ENCODE measurements at places on chromosomes 3 and 15.
A peak's percentile ranks its signal among the peaks of the same experiment; 100 is the strongest.

DNA sequence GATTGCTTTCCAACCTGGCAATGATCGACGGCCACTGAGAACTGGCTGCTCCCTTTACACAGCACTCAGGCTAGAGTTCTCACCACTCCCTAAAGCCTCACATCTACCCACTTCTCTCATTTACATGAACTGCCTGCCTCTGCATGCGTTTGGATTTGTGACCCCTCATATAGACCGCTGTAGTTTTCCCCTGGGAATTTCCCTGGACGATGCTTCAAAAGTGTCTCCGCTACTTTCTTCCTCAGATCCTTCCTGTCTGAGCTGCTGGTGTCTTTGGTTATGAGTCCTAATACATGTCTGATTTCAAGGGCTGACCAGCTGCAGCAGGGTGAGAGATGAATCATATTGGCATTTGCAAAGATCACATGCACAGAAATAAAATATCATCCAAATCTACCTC lies 116.7 kb upstream of the ETV5 start:
- DNase-seq = no peak

DNA sequence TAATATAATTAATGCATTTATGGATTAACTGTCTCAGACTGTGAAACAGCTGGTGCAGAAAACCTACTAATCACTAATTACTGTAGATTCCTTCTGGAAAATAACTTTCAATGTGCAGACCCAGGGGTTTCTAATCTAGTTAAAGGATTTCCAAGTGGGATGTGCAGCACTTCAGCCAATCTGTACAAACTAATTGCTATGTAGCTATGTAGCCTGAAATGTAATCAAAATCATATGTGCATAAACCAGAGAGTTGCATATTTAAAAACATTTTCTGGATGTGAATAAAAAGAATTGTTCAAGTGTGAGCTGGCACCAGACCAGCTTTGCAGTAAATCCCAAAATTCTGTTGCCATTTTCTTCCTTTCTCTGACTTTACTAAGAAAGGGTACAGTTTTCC lies 127.5 kb upstream of the CD96 start:
- no peak for DNase-seq

GRCh38 chr3:41129731-41130130 lies 69.6 kb upstream of the CTNNB1 start:
- no peak for DNase-seq

DNA sequence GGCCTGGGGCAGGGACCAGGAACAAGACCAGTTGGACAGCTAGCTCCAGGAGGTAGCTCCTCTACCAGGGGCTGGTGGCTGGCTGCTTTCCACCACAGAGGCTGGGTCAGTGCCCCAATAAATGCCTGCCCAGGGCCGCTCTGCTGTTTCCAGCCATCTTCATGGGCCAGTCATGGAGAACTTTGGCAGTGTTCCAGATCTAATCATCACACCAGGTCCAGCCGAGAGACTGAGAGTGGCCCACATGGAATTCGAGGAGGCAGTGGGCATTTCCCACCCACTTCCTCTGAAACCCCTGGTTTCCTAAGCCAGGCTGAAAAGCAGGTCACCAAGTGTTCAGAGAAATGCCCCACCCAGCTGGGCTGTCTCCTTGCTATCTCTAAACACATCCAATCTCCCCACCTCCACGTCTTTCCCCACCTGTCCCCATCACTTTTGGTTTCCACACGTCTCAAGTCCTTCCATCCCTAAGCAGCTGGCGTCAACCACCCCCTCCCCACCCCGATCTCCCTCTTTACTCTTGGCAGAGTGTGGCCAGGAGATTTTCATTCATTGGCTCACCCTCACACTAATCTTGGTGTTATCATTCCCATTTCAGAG lies 190.0 kb upstream of the LINGO1 start:
- DNase-seq = no peak

DNA sequence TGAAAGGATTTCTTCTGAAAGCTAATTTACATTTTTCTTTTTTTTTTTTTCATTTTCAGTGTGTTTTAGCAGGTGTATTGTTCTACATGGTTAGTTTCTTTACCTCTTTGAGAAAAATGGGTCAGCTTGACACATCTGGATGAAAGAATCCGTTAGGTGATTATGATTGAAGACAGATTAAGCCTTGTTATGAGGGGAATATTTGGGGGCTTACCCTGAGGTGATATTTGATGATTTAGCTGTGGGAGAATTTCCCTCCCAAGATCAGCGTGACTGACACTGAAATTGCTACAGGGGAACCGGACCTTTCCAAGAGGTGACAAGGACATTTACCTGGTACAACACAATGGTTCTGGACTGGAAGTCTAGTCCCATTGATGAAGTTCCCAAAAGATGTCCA lies 147.5 kb downstream of the NFKBIZ start:
- DNase-seq = no peak

GRCh38 chr3:102307442-102307841 lies 127.4 kb upstream of the ZPLD1 start:
- DNase-seq = no peak

DNA sequence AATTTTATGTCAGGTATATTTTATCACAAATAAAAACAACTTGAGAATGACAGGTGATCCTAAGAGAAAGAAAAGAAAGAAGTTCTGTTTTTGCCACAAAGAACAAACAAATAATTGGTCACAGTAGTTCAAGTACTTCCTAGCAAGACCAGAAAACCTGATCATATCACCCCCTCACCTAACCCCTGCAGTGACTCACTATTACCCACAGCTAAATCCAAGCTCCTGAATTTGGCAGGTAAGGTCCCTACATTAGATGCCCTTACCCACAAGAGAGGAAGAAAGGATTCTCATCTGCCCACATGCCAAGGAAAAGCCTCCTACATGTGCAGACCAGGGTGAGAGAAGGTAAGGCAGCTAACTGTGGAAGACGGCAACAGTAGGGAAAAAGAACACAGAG lies 4.4 kb downstream of the SSUH2 start:
- no peak for DNase-seq

DNA sequence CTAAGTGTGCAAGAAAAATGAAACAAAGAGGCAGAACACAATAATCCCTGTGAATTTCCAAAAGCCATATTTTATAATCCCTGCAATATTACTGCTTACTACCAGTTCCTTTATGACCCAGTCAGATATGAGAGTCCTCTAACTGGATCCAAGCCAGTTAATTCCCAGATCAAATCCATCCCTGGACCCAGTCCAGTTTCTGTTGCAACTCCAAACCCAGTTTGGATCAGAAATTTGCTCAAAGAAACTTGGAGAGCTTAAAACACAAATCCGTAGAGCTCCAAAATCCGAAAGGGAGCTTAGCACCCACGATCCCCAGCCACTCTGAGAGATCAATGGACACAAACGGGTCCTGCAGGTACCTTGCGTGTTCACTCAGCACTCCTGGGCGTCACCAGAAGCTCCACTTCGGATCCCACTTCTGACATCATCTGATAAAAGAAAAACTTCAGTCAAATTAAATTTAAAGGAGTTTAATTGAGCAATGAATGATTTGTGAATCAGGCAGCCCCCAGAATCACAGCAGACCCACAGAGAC lies 32.6 kb upstream of the THUMPD3 start:
- DNase-seq = no peak

GRCh38 chr3:71491154-71491752 lies 92.3 kb downstream of the FOXP1 start:
- DNase-seq = no peak

DNA sequence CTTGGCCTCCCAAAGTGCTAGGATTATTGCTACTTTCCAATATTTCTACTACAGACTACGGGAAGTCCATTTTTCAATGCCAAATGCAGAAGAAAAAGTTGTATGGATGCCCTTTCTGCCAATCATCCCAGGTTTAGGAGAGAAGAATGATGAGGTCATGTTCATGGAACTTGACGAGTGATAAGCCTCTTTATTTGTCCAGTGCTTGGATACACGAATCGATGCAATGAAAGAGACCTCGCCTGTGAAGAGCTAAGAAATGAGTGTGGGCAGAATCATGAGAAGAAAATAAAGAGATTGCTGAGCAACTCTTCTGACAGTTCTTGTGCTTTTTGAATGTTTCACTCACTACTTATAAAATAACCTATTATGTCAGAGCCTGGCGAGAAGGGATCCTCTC lies 996 bp upstream of the SLC28A1 start:
- no peak for DNase-seq

- DNase-seq = no peak
Measured at GRCh38 chr3:4949659-4950058, 29.6 kb upstream of the BHLHE40 start.

DNA sequence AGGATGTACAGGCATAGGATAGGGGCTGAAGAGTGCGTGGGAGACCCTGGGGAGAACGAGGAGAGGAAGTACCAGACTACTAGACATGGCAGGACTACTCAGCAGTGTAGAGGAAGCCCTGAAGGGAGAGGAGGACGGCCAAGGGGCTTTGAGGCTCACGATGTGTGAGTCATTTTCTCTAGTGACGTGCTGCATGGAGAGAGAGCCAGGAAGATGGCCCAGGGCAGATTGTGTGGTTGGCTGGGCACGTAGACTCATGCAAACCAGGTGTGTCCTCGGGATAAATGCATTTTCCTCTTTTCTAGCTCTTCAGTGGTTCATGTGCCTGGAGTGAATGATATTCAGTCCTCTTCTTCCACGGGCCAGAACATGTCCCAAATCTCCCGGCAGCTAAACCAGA lies 115.0 kb upstream of the ABHD17C start:
- DNase-seq = no peak

DNA sequence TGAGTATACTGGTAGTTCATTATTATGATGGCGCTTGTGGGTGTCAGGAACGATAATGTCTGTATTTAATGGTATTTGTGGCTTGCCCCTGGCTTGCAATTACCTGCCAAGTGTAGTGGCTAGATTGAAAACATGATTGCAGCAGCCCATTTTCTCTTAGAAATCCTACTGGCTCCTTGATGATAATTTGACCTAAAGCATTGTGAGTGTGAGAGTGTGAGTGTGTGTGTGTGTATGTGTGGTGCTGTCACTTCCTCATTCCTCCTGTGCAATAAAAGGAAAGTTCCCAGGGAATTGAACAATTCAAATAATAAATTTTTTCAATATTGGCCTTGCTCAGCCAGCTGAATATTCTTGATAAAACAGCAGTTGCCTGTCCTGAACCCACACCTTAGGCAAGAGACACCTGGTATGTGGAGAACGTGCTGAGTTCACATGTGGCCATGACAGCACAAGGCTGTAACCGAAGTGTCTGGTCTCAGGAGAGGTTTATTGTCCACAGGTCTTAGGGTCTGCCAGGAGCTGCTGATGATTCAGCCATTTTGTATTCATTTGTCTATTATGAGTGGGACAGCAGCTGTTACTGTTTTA lies 193.3 kb downstream of the CD47 start:
- peak; percentile 66 for DNase-seq

DNA sequence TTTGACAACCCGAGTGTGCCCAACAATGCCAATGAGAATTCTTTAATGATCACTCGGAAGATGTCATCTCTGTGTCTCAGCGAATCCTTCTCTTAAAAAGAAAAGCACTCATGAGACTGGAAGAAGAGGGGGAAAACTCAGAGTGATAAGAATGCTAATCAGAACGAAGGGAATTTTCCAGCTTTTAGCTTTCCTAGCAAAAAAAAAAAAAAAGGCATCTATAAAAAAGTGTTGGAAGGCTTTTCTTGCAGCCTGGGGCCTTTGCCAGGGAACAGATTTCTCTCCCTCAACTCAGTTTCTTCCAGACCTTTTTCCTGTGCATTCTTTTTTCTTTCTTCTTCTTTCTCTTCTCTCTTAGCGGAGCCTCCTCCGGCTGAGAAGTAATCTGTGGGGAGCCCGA lies 80.5 kb upstream of the NEO1 start:
- no peak for DNase-seq

GRCh38 chr3:55903680-55904079 lies 416.6 kb upstream of the WNT5A start:
- DNase-seq = no peak

GRCh38 chr15:61390138-61390537 lies 161.0 kb upstream of the RORA start:
- DNase-seq = no peak

GRCh38 chr3:195895078-195895860 lies 13.1 kb downstream of the TNK2 start:
- DNase-seq = no peak

DNA sequence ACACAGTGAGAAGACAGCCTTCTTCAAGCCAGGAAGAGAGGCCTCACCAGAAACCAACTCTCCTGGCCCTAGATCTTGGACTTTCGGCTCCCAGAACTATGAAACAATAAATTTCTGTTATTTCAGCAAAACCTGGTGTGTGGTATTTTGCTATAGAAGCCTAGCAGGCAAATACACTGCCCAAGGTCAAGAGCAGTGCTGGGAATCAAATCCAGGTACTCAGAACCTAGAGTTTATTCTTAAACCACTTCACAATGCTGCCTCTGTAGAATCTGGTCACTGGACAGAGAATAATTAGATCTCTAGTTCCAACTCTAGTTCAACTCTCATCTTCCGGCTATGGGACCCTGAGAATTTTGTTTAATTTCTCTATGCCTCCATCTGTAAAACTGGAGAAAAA lies 46.6 kb downstream of the ATP13A4 start:
- DNase-seq = no peak

DNA sequence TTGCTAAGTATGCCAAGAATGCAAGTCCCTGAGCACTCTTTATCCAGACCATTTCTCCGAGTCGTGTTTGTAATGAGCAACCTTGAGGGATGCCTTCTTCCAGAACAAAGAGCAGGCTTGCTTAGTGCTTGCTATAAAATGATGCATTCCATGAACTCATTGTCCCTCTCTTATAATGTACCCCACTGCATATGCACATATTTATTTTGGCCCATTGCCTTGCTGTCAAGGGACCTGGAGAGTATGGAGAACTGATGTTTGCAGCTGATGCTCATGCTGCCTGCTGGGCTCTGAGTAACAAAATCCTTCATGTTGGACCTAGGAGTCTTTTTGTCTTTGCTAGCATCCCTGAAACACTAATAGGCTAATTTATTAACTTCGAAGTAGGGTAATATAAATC lies 97.8 kb upstream of the AADACL2 start:
- DNase-seq = no peak

GRCh38 chr3:16604887-16605602 lies at the start of gene DAZL:
Gene DAZL (minus strand): TSS chr3:16605423. CDS start chr3:16605205, 218 bp downstream.
- no peak for DNase-seq

- DNase-seq = no peak
Measured at GRCh38 chr3:49900491-49901153, 3.1 kb downstream of the MST1R start.

GRCh38 chr15:26083457-26083856 lies 220.3 kb upstream of the ATP10A start:
- DNase-seq = no peak

DNA sequence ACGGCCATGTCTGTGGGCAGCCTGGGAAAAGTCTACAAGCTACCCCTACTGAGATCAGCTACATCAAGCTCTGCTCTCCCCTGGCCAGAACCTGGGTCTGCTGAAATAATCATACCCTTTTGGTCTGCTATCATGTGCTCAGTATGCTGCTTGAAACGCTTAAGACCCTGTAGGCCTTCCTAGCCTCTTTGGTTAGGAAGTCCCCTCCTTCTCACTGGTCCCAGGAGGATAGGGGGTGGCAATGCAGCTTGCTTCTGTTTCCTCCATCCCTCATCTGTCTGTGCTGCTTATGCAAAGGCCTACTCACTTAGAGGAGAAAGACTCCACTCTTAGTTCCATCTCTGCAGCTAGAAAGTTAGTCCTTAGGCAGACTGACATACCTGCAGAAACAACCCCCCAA lies 118.2 kb upstream of the RASGRP1 start:
- no peak for DNase-seq
